Progenitor cell of endocrine pancreas (in vitro differentiated cells): ENCODE measurements at places on chromosomes 12 and 14.

DNA sequence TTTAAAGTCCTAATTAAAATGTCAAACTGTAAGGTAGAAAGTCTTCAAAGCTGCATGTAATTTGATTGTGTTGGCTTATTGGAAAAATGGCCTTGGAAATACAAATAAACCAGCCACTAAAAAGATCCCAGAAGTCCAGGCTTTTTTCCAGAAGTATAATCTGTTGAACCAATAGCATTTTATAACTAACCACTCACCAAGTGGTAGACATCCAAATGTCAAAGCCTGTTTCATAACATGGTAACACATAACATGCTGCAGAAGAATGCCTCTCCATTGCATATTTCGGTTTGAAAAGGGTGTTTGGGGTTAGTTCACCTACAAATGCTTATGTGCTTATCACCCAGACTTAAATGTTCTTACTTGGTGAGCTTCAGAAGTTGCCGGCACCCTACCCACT lies 183.7 kb upstream of the DIO2 start:
- no peaks in the 10 kb centered on the region for H3K36me3 ChIP-seq
- no peak overlapping the region for H3K4me3 ChIP-seq
- DNase-seq: no peak
- H3K4me1 ChIP-seq: no peaks in the 10 kb centered on the region

- peaks cover 5% of the 10 kb centered on the region for H3K4me1 ChIP-seq
- no peak overlapping the region for H3K27ac ChIP-seq
- H3K27me3 ChIP-seq: no peaks in the 10 kb centered on the region
- DNase-seq: no peak
- H3K36me3 ChIP-seq: peaks cover 14% of the 10 kb centered on the region
Measured at GRCh38 chr12:94309373-94309772, 150.3 kb downstream of the CEP83 start.

GRCh38 chr12:65941388-65941787 lies 117.1 kb downstream of the HMGA2 start:
- no peaks in the 10 kb centered on the region for H3K27me3 ChIP-seq
- H3K27ac ChIP-seq: no peak overlapping the region

- no peaks in the 10 kb centered on the region for H3K36me3 ChIP-seq
- H3K27me3 ChIP-seq: peaks cover 9% of the 10 kb centered on the region
- no peak for DNase-seq
- H3K4me1 ChIP-seq: peaks cover 14% of the 10 kb centered on the region
- H3K4me3 ChIP-seq: no peak overlapping the region
- H3K27ac ChIP-seq: no peak overlapping the region
Measured at GRCh38 chr12:116539905-116540482, 19.2 kb upstream of the MAP1LC3B2 start.

- no peaks in the 10 kb centered on the region for H3K36me3 ChIP-seq
- no peak overlapping the region for H3K27ac ChIP-seq
- no peak overlapping the region for H3K4me3 ChIP-seq
- no peaks in the 10 kb centered on the region for H3K27me3 ChIP-seq
Measured at GRCh38 chr12:77113971-77114370, 48.6 kb upstream of the E2F7 start.
